ENCODE measurements at places on chromosomes 5 and 9. TPM values are rescaled to one million over a fixed set of nuclear protein-coding genes. Genes with fewer than 3 reads are reported as not detected.

Gene IRX1
- 24.1 TPM for total RNA-seq

- H3K4me1 ChIP-seq, result peaks cover 26% of the 10 kb centered on the region
- no peak overlapping the region for H3K27ac ChIP-seq
- H3K36me3 ChIP-seq, result peaks cover 20% of the 10 kb centered on the region
- no peak overlapping the region for H3K4me3 ChIP-seq
Measured at GRCh38 chr5:54538156-54538555, 20.6 kb downstream of the SNX18 start.

GRCh38 chr5:38433160-38433861, 123.1 kb downstream of the LIFR start:
- no peak for DNase-seq
- peaks cover 3% of the 10 kb centered on the region for H3K27me3 ChIP-seq
- H3K27ac ChIP-seq, result peak overlapping the region; percentile 7

Gene SKP1
- 332 TPM for total RNA-seq

- no peak overlapping the region for H3K27ac ChIP-seq
- peaks cover 19% of the 10 kb centered on the region for H3K27me3 ChIP-seq
- H3K36me3 ChIP-seq, result no peaks in the 10 kb centered on the region
- no peak for DNase-seq
Measured at GRCh38 chr5:3381206-3381825, 214.3 kb upstream of the IRX1 start.

Gene PRRX2
- 0.50 TPM for total RNA-seq

Gene MLANA
- 12.1 TPM for total RNA-seq

GRCh38 chr9:124882231-124882630, 20.3 kb downstream of the ARPC5L start:
- H3K36me3 ChIP-seq, result peaks cover 5% of the 10 kb centered on the region
- no peaks in the 10 kb centered on the region for H3K4me1 ChIP-seq
- no peaks in the 10 kb centered on the region for H3K27me3 ChIP-seq
- no peak for DNase-seq

DNA sequence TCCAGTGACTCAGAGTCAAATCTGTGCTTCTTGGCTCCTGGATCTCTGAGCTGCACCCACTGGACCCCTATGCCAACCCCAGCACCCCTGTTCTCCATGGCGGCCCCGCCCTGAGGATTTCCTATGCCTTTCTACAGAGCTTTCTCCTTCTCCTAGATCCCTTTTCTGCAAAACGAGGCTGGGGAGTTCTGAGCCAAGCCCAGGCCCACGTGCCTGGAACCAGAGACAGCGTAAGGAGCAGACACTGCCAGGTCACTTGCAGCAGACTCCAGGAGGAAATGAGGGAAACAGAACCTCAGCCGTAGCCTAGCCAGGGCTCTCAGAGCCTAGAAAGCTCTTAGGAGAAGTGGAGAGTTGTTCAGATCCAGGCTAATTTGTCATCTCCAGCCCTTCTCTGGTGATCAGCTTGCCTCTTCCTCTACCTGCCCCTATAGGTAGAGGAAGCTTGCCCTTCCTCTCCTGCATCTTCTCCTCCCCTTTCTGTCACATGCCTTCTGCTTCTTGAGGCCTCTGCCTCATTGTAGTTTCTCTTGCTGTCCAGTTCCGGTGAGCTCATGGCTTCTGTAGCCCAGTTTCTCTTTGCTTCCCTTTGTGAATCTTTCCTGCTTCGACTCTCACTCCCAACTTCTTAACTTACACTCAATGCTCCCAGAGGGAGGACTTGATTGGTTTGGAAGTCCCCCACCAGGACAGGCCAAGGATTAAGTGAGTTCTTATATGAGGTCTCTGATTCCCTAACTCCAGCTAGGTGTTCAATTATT, 163.4 kb downstream of the RGS3 start:
- DNase-seq, result no peak
- H3K27ac ChIP-seq, result peak overlapping the region; percentile 32
- H3K4me1 ChIP-seq, result peaks cover 41% of the 10 kb centered on the region
- H3K4me3 ChIP-seq, result no peak overlapping the region
- H3K36me3 ChIP-seq, result no peaks in the 10 kb centered on the region

GRCh38 chr9:99808454-99808853, 13.2 kb upstream of the NR4A3 start:
- peaks cover 4% of the 10 kb centered on the region for H3K4me1 ChIP-seq
- DNase-seq, result no peak
- no peak overlapping the region for H3K27ac ChIP-seq
- H3K36me3 ChIP-seq, result peaks cover 21% of the 10 kb centered on the region
- H3K27me3 ChIP-seq, result no peaks in the 10 kb centered on the region

DNA sequence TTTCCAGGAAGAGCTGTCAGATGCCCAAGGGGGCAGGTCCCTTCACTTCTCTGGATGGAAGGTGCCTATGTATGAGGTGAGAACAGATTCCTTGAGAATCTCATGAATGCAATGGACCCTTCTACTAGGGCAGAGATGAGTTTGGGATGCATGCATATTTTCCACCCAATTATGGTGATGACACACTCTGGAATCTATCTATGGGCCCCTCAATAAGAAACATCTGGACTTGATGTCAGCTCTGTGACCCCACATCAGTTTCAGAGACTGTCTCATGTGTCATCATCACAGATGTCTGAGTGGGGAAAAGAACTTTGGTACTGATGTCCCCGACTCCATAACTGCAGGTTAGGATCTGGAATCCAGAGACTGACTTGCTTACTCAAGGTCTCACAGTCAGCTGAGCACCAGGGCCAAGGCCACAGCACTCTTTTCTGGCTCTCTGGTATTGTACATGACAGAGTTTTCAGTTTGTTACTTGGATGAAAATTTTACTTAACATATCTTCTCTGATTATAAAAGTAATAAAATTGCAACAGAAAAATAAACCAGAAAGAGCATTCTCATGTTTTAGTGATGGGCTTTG, 177.0 kb downstream of the DCP2 start:
- H3K4me1 ChIP-seq, result peaks cover 18% of the 10 kb centered on the region
- no peak for DNase-seq
- H3K27ac ChIP-seq, result no peak overlapping the region
- no peaks in the 10 kb centered on the region for H3K27me3 ChIP-seq
- H3K36me3 ChIP-seq, result peaks cover 4% of the 10 kb centered on the region
- H3K4me3 ChIP-seq, result no peak overlapping the region

GRCh38 chr9:134585021-134585561, 56.5 kb upstream of the COL5A1 start:
- H3K4me1 ChIP-seq, result no peaks in the 10 kb centered on the region
- peaks cover 4% of the 10 kb centered on the region for H3K27me3 ChIP-seq
- no peaks in the 10 kb centered on the region for H3K36me3 ChIP-seq
- DNase-seq, result peak; percentile 60
- no peak overlapping the region for H3K27ac ChIP-seq

DNA sequence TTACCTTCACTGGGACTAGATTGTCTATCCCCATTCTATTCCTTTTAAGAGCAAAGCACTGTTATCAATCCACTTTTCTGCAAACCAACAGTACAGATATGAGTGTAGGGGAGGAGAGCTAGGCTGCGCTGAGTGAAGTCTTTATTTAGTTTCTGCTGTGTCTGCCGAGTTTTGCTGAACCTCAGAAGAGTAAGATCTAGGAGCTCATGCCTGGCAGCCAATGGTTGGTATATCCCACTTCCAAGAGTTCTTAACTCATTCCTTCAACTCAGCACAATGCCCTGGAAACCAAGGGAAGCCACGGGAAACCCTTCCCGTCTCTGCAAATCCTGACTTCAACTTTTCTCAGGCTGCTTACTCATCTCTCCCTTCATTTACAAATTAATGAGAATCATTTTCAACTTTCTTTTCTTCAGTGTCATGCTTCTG, 58.0 kb upstream of the JAK2 start:
- H3K4me3 ChIP-seq, result no peak overlapping the region
- no peak for DNase-seq
- H3K36me3 ChIP-seq, result no peaks in the 10 kb centered on the region
- H3K27me3 ChIP-seq, result no peaks in the 10 kb centered on the region
- H3K4me1 ChIP-seq, result peaks cover 3% of the 10 kb centered on the region

GRCh38 chr9:37413311-37413710, 9.2 kb upstream of the GRHPR start:
- no peak for DNase-seq
- no peak overlapping the region for H3K4me3 ChIP-seq
- H3K27me3 ChIP-seq, result no peaks in the 10 kb centered on the region
- no peaks in the 10 kb centered on the region for H3K36me3 ChIP-seq
- peaks cover 13% of the 10 kb centered on the region for H3K4me1 ChIP-seq

Gene UGT3A2
- 0.86 TPM for total RNA-seq

Gene AIF1L
- total RNA-seq, result 44.1 TPM
